SW480 (cell line): ENCODE measurements at places on chromosomes 11 and 22.

- no peak for DNase-seq
Measured at GRCh38 chr11:129208863-129209262, 16.7 kb upstream of the ARHGAP32 start.

GRCh38 chr11:67120881-67121710 lies 2.0 kb downstream of the KDM2A start:
- DNase-seq = peak; percentile 60

DNA sequence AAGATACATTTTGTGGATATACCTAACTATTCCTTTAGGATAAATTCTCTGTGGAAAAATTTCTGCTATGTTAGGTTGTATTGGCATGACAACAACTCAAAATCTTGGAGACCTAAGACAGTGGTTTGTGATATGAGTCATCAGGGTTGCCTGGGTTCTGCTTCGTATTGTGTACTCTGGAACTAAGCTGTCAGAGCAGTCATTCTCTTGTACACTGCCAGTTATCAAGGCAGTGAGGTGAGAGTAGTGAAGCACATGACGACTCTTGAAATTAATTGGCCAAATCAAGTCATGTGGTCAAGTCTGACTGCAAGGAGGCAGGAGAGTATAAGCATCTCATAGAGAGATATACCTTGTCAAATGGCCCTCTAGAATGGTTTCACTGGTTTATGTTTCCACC lies 104.4 kb downstream of the FANCF start:
- DNase-seq = peak; percentile 22

- no peak for DNase-seq
Measured at GRCh38 chr11:14021738-14022137, 59.2 kb downstream of the SPON1 start.

DNA sequence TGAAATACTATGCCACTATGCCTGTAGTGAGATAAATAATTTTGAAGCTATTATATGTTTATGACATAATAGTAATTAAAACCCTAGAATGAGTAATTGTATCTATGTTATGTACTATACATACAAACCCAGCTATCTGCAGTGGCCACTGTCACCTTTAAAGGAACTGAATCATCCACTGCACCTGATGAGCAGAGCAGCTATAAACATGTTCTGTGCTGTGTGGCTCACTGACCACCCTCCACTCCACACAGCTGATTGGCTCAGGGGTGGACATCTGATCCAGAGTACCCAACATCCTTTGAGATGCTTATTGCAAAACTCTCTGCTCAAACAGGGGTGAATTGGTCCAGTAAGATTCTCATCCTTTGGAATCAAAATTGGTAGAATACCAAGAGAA lies 19.2 kb upstream of the RRAS2 start:
- DNase-seq = no peak

- DNase-seq = no peak
Measured at GRCh38 chr11:117492578-117493251, 165.1 kb downstream of the CEP164 start.
